ENCODE measurements at places on chromosomes 2 and 18.
A peak's percentile ranks its signal among the peaks of the same experiment; 100 is the strongest.

GRCh38 chr2:232211743-232212686 lies 166.5 kb upstream of the ALPP start:
- no peak for DNase-seq

- no peak for DNase-seq
Measured at GRCh38 chr2:166764702-166765101, 123.6 kb upstream of the XIRP2 start.

DNA sequence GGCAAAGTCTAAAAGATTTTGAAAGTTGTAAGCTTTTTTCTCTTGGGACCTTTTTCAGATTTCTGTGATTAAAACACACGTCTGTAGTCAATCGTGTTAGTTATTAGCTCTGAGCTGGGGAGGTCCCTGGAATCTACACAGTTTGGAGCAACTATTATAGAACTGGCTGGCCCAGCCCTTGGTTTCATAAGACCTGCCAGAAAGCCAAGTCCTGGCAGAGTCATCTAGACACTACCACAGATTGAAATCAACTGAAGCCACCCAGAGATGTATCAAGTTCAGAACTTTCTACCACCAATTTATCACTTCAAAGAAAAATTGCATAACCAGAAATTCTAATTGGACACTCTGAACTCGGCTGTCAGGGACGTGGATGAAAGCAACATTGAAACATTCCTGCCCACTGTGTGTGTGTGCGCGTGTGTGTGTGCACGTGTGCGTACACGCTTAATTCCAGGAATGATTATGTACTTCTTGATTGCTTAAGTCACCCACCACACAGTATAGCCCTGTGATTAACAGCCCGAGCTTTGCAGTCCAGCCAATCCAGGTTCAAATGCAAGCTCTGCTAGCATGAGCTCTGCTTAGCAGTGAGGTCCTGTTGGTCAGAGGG lies 126.3 kb downstream of the TPGS2 start:
- DNase-seq, result no peak

DNA sequence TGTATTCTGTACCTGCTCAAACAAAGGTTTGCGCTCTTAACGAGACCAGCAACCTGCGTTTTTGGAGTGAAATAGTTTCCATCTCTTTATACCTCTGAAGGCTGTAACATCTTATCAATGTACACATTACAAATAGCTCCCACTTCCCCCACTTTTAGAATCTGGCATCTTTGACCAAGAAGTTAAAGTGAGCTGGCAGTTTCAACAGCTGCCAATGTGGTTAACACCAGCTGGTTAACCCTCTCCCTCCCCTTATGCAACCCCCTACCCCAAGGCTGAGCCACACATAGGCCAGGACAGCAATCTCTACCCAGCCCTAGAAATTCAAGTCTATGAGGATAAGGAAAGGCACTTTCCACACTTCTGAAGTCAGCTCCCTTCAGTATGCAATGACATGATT lies 2.2 kb upstream of the SERTAD2 start:
- no peak for DNase-seq

GRCh38 chr18:57836557-57836956 lies 33.4 kb upstream of the ATP8B1 start:
- no peak for DNase-seq

- DNase-seq, result peak; percentile 89
Measured at GRCh38 chr2:145744541-145745386, 1224.8 kb upstream of the ZEB2 start.

- DNase-seq, result no peak
Measured at GRCh38 chr2:164567335-164567989, 53.8 kb downstream of the GRB14 start.

- DNase-seq, result no peak
Measured at GRCh38 chr18:63158676-63159291, 160.8 kb downstream of the BCL2 start.

DNA sequence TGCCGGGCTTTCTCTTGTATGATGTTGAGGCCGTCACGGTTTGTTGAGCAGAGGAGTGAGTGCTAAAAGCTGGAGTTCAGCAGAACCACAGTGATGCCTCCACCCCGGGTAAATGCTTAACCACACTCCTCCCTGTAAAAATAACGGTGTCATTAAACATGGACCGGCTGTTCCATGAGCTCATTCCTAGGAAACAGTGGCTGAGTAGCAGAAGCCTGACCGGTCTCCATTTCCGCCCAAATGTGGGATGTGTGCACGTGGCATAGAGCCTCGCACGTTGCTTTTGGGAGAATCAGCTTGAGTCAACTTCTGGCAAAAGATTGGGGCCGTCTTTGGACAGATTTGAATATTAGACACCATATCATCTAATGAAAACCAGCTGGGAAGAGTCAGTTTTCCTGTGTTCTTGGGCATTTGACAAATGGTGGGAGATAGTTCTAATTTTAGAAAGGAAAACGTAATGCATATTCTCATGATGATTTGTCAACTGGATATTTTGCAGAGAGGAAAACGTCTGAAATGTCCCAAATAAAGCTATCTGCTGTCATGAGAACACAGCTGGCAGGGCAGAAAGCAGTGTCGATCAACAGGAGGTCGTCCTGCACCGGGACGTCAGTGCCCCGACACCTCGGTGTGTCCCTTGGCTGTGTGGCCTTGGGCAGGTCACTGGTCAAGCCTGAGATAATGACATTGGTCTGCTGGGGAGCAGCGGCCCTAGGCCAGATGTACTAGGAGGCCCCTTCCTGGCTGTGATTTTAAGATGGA lies 42.4 kb downstream of the LRRFIP1 start:
- no peak for DNase-seq

DNA sequence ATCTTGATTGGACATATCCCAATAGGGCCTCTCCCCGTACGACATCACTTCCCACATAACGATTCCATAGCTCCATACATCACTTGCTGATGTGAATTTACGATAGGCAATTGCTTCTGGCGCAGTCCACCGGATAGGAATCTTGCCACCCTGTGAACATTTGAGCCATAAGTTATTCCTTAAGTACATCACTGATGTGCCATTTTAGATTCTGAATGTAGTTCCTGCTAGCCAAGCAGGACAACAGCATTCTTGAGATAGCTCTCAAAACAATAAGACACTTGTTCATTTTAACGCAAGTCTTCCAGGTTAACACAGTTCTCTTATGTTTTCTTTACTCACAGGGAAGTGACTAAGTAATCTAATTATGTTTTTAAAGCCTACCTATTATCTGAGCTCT lies 138.0 kb downstream of the EPHA4 start:
- no peak for DNase-seq

GRCh38 chr2:186569897-186570296 lies 20.0 kb upstream of the ITGAV start:
- no peak for DNase-seq

- DNase-seq, result no peak
Measured at GRCh38 chr2:66460031-66460430, 25.1 kb downstream of the MEIS1 start.

DNA sequence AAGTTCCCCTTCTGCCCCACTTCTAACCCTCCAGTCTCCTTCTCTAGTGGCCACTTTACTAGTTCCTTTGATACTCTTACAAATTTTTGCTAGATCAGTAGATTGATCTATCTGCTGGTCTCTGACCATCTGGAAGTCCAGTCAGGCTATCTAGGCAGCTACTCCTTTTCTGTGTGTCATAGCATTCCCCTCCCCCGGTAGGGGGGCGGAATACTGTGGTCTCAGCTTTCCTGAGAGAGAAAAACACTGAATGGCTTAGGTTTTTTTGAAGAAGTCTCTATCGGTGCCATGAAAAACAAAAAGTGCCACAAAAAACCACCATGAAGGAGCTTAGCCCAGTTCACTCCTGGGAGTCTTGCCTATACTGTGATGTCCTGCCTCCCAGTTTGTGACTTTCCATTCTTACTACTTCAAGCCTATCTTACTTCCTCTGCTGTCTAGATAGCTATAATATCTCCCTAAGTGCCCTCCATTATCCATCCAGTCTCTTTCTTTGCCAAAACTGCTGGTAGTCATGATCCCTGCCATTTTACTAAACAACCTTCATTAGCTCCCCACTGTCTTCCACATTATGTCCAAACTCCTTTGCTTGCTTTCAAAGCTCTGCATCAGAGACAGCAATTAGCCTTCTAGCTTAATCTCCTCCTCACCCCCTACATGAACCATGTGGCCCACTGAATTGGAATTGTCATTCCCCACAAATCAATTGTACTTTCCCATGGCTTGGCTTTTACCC lies 29.9 kb downstream of the TPGS2 start:
- DNase-seq, result no peak

DNA sequence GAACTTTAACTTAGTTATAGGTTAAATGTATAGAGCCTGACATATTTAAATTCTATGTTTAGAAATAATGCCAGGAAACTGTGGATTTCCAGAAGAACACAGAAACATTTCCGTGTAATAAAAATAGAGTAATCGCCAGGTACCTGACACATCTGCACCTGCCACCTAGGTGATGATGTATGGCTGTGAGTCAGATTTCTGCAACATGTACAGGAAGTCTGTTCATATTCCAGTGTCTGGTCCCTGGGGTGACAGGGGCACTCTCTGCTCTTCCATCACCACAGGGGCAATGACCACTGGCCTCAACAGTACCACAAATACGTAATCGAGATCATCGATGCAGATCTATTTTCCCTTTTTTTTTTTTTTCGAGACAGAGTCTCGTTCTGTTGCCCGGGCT lies 101.1 kb upstream of the LPIN2 start:
- peak; percentile 52 for DNase-seq

DNA sequence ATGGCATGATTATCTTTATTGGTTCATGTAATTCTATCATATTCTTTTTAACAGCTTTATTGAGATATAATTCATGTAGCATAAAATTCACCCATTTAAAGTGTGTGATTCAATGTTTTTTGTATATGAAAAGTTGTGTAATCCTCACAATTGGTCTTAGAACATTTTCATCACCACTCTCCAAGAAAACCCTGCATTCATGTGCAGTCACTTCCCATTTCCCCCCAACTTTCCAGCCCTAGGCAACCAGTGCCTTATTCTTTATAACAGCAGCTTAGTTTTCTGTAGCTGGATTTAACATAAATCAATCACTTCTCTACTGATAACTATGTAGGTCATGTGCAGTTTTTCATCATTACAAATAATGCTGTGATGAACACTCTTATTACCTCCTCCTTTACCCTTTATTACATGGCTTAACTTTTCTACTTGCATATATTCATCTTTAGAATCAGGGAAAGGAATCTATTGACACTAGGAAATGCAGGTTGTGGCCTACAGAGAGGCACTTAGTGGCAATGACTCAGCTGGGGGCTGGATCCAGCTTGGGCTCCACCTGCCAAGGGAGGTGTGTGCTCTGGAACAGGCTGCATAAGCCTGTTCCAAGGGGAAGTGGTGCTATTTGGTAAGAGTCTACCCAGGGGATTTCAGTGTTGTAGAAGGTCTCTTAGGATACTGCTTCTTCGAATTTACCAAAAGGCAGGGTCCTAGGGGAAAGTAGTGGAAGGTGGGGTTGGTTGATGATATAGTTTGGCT lies 89.1 kb downstream of the ETAA1 start:
- DNase-seq, result peak; percentile 75

GRCh38 chr2:205754924-205755321 lies 72.6 kb downstream of the NRP2 start:
- peak; percentile 71 for DNase-seq

DNA sequence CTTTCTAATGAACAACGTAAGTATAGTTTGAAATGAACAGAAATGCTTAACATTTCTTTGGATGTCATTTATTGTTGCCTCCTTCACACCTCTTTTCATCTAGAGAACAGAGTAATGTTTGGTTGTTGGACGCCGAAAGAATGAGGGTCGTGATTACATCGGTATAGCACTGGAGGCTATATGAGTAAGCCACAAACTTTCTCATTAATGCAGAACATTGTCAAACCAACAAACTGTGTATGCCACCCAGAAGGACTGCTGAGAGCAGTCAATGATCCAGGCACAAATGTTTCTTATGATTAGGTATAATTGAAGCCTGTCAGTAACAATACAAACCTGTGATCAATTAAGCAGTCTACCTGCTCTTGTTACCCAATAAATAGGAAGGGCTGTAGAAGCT lies 1494.7 kb upstream of the NXPH2 start:
- no peak for DNase-seq

GRCh38 chr18:7953095-7953958 lies 386.2 kb downstream of the PTPRM start:
- DNase-seq, result no peak

DNA sequence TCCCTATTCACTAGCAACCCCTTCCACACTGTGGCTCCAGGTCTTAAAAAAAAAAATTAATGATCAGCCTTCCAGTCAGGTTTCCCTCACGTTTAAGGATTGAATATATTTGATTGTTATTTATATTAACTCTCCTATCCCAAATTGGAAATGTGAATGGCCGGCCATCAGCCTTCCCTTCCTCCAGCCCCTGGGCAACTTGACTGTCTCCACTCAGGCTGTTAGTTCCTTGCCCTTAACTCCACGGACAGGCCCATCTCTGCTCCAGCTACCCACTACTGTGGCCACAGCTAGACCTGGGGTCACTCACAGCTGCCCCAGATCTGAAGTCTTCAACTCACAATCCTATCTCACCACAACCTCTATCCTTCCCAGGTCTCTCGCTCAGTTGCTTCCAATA lies 39.9 kb downstream of the THOC1 start:
- no peak for DNase-seq

DNA sequence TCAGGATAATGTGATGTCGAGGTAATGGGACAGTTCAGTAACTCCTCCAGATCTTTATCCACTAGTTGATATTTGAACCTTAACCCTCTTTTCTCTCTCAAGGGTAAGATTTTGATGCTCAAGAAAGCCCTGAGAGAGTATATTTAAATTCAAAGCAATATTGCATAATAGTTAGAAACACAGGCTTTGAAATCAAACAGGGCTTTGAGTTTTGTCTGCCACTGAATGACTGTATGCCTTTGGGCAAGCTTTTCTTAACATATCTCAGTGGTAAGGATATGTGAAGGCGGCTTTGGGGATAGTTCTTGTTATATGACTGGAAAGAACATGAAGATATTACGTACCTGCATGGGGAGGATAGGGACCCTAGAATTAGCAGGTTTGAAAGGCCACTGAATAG lies 11.1 kb downstream of the ITPRID2 start:
- DNase-seq, result no peak

DNA sequence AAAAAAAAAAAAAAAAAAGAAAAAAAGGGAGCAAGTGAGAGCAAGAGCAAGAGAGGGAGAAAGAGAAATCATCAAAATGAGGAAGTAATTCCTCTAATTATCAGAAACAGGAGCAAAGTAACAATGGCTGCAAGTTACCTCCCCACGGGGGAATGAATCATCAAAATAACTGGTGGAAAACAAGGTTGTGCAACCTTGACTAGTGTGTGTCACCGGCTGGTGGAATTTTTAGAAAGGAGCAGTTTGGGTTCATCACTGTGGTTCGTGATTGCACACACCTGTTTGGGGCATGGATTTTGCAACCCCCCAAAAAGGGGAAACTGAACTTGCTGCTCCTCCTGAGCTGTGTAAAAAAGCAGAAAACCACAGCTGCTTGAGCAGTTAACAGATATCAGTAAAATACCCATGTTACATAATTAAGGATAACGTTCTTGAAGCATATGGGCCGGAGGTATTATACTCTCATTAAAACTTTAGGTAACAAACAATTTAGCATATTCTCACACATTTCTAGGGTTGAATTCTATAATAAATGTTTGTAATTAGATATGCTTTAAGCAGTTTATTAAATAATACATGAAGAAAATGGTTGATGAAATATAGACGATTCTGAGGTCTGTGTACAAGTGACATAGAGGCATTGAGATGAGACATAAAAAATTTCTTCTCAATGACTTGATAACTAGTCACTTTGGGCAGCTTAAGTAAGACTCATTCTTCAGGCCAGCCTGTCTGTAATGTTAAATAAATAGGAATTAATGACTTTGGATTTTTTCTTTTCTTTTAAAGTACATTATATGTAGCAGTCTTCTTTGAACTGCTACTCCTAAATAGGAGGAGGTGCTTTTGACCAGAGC lies 184.2 kb upstream of the ZEB2 start:
- DNase-seq, result peak; percentile 78
